ENCODE measurements at places on chromosomes 6 and 20. TPM values are rescaled to one million over a fixed set of nuclear protein-coding genes. Genes with fewer than 3 reads are reported as not detected.
A peak's percentile ranks its signal among the peaks of the same experiment; 100 is the strongest.

The OVOL2 gene
- not detected for total RNA-seq

GRCh38 chr20:38144974-38145728 lies 19.9 kb downstream of the TGM2 start:
- DNase-seq: no peak

DNA sequence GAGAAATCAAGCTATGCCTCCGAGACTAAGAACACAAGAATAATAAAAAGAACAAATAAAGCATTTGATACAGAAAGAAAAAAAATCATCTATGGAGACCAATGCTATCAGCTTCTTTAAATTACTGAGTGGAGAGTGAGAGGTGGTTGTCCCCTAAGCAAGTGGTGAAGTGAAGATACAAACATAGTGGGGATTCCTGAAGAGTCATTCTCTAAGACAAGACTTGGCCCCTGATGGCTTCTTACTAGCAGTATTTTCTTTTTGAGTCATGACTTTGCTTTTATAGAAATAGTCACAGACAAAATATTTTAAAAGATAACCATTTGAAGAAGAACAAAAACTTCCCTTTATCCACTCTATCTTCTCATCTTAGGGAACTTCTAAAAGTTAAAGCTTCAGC lies 261.4 kb upstream of the PRDM1 start:
- peak; percentile 75 for DNase-seq

DNA sequence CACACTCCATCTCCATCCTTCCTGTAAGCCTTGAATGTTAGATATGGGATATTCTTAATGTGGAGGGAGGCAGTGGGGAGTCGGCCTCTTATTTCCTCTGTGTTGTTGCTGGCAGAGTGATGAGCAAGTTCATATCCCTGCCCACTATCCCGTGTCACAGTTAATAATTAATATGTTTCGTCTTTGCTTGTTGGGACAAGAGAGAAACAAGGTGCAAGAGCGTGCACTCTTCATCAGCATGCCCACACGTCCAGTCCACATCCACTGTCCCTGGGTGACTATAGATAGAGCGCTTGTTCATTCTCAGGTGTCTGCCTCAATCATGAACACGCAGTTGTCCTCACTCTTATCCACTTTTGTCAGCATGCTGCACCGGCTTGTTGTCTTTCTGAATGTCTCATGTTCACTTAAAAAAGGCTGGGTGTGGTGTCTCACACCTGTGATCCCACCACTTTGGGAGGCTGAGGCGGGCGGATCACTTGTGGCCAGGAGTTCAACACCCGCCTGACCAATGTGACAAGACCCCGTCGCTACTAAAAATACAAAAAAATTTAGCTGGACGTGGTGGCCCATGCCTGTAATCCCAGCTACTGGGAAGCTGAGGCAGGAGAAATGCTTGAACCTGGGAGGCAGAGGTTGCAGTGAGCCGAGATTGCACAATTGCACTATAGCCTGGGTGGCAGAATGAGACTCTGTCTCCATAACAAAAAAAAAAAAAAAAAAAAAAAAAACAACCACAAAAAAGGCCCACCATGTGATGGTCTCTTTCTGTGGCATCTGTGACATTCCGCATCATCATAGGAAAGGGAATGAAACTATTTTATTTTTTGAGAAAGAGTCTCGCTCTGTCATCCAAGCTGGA lies 34.2 kb downstream of the PPP1R3G start:
- no peak for DNase-seq

GRCh38 chr6:142185641-142186040 lies 38.6 kb downstream of the VTA1 start:
- DNase-seq: no peak

The TP53TG5 gene
- not detected for total RNA-seq

The MUCL3 gene
- total RNA-seq: not detected

DNA sequence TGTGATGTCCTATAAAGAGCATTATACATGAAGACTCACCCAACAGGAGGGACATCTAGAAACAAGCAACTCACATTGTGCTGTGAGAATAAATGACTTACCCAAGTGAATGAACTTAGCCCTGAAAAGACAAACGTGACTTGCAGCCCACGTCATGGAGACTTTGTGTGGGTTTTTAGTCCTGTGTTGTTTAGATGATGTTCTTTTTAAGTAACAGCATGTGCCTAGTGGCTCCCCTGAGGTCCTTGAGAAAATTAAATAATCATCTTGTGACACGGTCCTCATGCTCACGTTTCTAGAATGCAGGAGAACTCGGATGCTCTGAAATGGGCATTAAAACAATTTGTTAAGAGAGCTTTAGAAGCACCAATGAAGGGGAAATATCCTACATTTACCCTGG lies 165.1 kb downstream of the SASH1 start:
- DNase-seq: no peak

GRCh38 chr6:51182827-51183226 lies 364.2 kb downstream of the TFAP2B start:
- DNase-seq: no peak

DNA sequence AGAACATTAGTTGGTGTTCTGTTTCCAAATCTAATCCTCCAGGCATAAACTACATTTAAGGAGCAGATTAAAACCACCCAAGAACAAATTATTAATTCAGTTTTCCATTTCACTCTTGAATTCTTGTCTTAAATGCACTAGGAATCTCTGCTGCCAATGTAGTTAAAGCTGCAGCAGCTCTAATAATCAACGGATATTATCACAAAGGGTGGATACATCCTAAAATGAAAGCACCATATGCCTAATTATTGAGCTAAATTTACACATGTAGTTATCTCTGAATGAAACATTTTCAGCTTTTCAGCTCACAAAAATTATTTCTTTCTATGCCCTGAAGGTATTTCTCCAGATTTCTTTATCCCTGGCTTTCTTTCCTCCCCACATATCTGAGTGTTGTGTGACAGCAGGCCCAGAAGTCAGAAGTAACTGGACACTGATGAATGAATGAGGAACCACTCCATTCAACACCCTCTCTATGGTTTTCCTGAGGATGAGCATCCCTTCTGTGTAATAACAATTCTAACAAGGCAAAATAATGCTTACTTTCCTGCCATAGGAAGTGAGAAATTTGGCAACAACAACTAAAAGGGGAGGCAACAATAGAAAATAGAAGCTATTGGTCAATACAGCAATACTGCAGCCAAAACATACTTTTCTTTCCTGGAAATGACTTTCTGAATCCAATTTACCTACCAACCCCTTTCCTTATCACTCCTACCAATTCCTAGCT lies 14.9 kb downstream of the MAN1A1 start:
- no peak for DNase-seq

DNA sequence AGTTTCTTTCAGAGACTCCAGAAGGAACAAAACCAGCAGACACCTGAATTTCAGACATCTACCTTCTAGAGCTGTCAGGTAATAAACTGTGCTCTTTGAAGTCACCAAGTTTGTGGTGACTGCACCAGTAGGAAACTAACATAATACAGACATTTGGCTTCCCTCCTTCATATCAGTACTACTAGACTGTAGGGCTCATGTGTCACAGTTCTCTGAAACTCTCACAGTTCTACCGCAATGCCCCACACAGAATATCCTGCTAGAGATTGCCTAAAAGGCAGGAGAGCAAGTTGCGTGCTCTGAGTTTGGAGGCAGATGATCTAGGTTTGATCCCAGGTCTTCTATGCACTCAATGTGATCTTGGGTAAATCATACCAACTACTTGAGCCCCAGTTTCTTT lies 205.0 kb upstream of the LRFN2 start:
- no peak for DNase-seq

- DNase-seq: peak; percentile 99
Measured at GRCh38 chr20:46814366-46815232, 80.0 kb upstream of the EYA2 start.

GRCh38 chr20:20261159-20261558 lies 106.7 kb upstream of the INSM1 start:
- no peak for DNase-seq

DNA sequence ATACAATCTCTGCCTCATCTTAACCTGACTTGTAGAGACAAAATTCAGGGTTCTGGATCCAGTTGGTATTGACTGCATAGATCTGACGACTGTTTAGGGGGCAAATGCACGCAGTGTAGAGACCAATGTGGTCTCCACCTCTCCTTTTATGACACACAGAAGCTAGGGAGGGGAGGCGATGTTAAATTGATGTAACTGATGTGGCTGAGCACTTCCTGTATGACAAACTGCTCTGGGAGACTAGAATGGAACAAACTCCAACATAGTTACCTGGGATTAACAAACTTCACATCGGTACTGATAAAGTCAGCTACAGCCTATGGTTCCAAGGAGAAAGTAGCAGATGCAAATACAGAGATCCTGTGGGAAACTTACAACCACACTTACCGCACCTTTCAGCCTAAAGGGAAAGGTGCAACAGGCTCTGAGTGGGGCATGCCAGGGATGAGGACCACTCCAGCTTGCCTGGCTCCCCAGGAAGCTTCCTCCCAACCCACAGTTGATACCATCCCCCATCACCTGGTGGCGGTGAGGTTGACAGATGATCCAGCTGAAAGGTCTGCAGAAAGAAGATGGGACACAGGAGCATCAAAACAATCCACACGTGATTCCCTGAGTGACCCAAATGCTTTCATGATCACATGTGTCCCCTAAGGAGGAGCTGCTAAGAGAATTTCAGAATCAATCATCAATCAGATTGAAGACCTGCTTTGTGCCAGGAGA lies 60.6 kb upstream of the MRPS10 start:
- peak; percentile 49 for DNase-seq

The PRDM13 gene
- total RNA-seq: not detected

The TMC2 gene
- total RNA-seq: not detected

DNA sequence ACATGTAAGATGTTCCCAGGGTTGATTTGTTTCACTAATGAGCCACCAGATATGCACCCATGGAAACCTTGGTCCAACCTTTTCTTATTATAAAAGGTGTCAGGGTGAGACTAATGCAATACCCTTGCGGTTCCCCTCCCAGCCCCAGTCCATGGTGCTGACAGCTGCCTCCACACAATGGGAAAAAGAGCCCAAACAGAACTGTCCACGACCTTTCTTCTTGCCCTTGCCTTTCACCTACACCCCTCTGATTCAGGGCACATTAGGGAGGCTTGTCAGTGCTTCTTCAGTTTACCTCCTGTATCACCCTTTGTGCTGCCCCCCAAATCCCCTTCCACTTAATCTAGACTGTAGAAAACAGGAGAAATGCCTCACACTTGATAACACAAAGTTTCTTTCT lies 352.7 kb upstream of the CDH4 start:
- DNase-seq: peak; percentile 59

The FOXF2 gene
- 1.1 TPM for total RNA-seq

DNA sequence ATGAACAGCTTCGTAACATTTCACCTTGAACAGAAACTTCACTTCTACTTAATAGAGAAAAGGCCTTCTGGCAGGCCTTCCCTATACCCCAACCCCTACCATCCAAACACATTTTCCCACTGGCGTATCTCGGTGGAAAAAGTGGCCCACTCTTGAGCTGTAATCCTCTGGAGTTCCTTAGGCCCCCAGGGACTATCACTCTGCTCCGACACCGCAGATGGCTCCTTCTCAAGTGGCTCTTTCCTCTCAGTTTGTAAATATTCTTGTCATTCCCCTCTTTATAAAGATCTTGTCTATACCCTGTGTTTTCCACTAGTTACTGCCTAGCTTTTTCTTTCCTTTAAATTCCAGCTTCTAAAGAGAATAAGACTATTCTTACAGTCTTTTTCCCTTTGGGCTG lies 108.7 kb downstream of the MYB start:
- no peak for DNase-seq

DNA sequence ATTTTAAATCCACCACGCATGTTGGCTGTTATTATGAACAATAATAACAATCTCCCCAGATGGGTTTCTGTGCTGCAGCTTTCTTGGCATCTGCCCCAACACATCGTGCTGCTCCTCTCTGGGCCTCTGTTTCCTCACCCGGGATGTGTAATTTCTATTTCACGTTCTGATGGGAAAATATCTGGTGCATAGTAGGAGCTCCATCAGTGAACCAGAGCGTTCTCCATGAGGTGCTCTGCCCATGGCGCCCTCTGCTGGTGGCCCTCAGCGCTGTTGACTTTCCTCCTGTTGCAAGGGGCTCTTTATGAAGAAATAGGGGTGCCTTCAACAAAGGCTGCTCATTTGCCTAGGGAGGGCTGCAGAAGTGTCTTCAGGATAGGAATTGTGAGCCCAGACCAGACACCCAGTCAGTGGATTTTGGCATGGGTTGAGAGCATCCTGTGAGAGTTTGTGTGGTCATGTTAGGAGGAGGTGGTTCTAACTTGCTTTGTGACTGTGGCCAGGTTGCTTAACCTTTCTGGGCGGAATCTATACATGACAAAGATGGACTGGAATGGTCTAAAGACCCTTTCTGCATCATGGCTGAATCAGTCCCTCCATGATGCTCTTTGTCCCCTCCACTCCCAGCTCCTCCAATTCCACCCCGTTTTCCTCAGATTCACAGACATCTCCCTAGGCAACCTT lies 8.1 kb downstream of the SCRT2 start:
- peak; percentile 96 for DNase-seq

- no peak for DNase-seq
Measured at GRCh38 chr6:141607956-141608355, 524.8 kb upstream of the GJE1 start.

DNA sequence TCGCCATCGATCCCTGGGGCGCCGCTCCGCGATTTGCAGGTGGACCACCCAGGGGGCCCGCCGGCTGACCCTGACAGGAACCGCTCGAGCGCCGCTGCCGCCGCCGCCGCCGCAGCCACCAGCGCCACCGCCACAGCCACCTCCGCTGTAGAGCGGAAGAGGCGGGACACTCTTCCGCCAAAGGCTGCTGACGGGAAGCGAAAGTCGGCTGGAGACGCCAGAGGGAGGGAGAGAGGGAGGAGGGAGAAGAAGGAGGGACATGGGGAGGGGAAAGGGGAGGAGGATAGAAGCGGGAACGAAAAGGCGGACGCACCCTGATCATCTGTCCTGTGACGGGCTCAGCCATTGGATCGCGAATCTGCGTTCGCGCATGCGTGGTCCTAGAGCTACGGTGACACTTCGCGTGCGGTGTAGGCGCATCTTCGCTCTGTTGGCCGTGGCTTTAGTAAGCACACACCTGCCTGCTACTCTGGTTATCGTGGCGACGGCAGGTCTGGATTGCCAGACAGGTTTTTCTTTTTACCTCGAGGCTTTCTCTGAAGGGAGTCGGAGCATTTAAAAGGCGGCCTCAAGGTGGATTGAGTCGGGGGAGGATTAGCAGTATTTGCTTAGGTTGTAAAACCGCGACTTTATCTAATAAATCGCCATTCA lies at the start of gene TMEM30A:
Gene TMEM30A, minus strand, starts transcription at position 161 of the 651 bp plus-strand sequence. Its CDS starts 154 bp downstream, at position 7.
- DNase-seq: peak; percentile 94

DNA sequence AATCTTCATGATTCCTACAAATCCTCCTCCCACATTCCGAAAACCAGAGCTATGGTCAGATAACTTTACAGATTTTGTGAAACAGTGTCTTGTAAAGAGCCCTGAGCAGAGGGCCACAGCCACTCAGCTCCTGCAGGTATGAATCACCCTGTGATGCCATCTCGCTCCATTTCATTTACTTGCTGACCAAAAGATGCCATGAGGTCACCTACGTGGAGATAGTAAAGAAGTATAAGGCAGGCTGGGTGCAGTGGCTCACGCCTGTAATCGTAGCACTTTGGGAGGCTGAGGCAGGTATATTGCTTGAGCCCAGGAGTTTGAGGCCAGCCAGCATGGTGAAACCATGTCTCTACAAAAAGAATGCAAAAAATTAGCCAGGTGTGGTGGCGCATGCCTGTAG lies 30.9 kb downstream of the STK4 start:
- no peak for DNase-seq

GRCh38 chr20:20363799-20364592 lies 3.9 kb upstream of the INSM1 start:
- peak; percentile 77 for DNase-seq

The GRIK2 gene
- 0.72 TPM for total RNA-seq
